Ovary (tissue), 10 donors: ENCODE measurements at places on chromosomes 3 and 15.

DNA sequence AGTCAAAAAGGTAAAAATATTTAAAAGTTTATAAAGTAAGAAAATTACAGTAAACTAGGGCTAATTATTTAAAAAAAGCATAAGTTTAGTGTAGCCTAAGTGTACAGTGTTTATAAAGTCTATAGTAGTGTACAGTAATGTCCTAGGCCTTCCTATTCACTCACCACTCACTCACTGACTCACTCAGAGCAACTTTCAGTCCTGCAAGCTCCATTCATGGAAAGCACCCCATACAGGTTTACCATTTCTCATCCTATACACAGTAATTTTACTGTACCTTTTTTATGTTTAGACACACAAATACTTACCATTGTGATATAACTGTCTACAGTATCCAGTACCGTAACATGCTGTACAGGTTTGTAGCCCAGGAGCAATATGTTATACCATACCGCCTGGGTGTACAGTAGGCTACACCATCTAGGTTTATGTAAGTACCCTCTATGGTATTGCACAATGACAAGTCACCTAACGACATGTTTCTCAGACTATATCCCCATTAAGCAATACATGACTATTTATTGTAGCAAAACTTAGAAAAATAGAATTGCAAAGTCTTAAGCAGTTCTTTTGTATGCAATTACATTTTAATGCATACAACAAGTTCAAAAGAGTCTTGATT lies 19.5 kb downstream of the AVEN start:
- DNase-seq: no peak

GRCh38 chr3:81472600-81473362 lies 288.7 kb downstream of the GBE1 start:
- no peak for DNase-seq

GRCh38 chr3:170524073-170524472 lies 61.8 kb downstream of the SLC7A14 start:
- DNase-seq: no peak

GRCh38 chr15:40943764-40944365 lies 9.4 kb upstream of the CHAC1 start:
- DNase-seq: no peak

DNA sequence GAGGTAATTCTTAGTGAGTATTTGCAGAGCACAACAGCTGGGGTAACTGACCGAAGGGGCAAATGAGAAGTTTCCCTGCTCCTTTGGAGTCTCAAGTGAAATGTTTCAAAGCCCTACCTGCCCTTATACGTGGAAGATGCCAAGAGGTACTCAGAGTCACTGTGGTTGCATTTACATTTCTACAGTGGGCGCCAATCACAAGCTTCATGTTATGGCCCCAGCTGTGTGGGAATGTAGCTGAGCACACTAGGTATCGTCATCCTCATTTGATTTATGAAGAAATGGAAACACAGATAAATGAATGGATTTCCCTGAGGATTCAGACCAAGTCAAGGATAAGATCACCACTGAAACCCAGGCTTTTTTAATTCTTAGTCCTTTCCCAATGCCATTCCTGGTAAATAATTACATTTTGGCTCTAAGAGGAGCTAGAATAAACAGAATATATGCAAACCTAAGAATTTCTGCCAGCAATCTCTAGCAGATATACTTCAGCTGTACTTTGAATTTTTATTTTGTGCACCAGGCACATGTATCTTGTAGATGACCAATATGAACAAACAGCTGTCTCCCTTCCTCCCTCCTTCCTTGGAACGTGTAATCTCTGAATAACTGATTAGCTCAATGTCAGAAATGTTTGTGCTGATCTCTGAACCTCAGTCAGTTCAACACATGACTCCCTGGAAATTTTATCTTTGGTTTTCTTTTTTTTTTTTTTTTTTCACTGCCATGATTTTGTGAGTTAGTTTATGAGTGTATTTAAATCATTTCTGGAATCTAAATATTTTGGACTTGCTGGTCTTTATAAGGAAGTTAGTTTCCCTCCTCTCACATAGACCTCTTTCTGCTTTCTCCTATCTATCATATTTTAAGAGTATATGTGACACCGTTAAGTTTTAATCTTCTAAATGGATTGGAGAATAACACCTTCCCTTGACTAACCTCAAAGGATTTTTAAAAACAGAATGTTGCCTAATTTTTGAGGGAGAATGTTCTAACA lies 69.2 kb downstream of the MAP2K5 start:
- no peak for DNase-seq

GRCh38 chr3:111874177-111874820 lies 15.2 kb downstream of the PHLDB2 start:
- no peak for DNase-seq

- no peak for DNase-seq
Measured at GRCh38 chr3:63287610-63288009, 9.5 kb downstream of the SYNPR start.

DNA sequence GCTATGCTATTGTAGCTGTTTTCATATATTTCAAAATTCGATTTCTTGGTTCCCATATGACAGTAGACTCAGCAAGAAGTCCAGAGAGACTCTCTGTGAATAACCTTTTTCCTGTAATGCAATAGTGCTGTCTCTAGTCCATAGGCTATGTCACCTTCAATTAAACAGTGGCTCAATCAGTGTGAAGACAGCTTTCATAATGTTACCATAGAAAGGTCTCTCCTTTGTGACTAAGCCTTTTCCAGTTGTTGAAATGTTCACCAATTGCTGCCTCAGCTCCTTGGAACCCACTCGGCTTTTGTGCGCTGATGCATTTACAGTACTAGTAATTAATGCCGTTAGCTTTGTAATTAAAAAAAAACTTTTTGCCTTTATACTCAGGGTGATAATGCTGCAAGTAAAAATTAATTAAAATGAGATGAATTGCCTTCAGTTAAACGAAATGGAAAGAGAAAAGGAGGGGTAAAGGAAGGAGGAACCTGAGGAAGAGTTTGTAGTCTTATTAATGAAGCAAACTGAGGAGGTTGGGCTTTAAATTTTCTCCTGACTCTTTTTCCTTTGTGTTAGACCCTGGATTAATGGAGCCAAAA lies 214.8 kb downstream of the LSAMP start:
- no peak for DNase-seq

GRCh38 chr3:9071936-9072666 lies 108.8 kb upstream of the RAD18 start:
- DNase-seq: no peak

DNA sequence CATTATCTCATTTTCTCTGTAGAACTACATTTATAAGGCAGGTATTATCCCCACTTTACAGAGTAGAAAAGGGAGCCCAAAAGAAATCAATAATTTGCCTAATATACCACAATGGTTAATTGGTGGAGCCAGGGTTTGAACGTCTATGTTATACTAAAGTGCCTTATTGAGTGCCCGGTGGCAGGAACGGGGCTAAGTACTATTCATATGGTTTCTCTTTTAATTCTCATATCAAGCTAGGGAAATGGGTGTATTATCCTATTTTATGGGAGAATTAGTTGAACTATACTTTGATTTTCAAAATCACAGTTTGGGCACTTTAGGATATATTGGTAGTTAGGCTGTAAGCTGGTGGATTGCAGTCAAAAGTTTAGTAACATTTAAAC lies 1.5 kb downstream of the CEP97 start:
- no peak for DNase-seq

GRCh38 chr3:31836131-31837075 lies 144.7 kb downstream of the OSBPL10 start:
- no peak for DNase-seq

DNA sequence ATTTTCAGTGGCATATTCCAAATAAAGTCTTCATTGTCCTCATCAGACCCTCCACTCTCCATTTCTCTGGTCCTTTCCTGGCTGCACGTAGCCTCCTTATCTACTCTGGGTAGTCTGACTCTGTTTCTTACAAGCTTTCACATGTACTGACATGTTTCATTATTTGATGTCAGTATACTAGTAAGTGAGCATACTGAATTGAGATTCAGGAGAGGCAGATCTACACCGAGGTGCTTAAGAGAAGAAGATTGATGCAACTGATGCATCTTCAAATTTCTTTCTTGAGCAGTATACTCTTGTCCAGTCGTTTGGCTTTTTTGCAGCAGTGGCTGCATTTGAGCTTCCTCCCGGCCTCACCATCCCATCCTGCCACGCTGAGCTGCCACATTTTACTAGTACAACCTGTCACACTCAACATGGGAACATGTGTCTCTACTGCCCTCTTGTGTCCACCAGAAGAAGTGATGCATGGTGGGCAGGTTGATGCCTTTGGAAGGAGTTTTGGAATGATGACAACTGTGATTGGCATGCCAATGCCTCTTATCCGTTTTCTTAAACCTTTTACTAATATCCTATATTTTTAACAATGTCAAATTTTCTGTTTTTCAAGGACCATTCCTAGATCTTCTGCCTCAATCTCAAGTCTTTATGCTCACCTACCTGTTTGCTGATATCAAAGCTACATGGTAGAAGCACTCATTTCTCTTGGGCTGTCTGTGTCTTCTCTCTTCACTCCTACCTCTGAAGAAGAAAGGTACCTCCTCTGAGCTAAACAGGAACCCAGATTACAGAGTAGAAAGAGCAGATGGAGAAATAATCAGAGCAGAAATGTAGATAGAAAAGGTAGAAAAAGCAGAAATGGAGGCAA lies 38.7 kb downstream of the GUCA1C start:
- DNase-seq: no peak

DNA sequence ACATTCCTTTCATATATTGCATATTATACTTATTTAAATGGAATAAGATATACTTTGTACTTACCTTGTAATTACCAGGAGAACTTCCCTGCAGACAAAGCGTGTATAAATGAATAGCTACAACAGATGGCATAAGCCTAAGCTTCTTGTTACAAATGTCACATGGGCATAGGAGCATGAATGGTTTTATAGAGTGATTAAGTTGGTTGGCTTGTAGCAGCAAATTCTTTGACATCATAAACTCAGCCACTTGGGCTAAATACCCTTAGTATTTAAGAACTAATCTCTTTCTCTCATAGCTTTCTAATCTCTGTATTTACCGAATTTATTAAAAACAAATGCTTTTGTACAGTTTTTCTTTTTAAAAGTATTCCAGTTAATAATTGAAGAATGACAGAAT lies at the start of gene UBAP1L:
TSS of gene UBAP1L (minus strand) at position 115 of the 400 bp plus-strand sequence. CDS start 8,985 bp downstream, outside the sequence.
- no peak for DNase-seq

DNA sequence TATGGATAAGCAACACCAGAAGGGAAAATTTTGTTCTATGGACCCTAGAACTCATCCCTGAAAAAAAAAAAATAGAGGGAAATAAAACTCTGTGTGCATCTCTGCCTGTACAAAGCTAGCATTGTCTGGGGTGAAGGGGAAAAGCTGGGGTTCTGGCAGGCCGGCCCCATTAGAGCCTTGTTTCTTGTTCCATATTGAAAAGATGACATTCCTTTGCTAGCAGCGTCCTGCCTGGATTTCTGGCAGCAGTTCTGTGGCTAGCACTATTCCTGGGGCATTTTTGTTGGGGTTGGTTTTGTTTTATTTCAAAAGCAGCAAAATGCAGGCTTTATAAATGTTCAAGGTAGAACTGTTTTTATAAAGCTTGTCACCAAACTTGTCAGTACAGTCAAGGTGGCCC lies 45.2 kb downstream of the RARB start:
- no peak for DNase-seq

- DNase-seq: no peak
Measured at GRCh38 chr15:39835550-39835949, 52.9 kb upstream of the FSIP1 start.

DNA sequence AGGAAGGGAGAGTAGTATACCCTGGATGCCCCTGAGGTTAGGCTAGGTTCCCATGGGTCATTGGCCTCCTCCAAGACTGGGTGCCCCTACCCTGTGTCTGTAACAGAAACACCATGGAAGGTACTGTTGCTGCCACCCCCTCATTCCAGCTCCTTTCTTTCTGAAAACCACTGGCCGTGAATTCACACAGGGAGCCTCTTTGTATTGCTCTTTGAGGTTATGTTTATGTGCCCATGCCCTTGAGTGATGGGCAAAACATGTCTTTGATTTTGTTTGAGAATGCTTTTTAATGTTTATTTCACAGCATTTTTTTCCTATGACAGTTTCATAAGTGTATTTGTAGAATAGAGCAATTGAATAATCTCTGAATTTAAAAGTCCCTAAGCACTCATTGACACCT lies 79.7 kb downstream of the RARB start:
- no peak for DNase-seq

- DNase-seq: no peak
Measured at GRCh38 chr15:80526556-80527340, 122.6 kb downstream of the ARNT2 start.

GRCh38 chr3:143172062-143172794 lies 52.7 kb downstream of the CHST2 start:
- no peak for DNase-seq

DNA sequence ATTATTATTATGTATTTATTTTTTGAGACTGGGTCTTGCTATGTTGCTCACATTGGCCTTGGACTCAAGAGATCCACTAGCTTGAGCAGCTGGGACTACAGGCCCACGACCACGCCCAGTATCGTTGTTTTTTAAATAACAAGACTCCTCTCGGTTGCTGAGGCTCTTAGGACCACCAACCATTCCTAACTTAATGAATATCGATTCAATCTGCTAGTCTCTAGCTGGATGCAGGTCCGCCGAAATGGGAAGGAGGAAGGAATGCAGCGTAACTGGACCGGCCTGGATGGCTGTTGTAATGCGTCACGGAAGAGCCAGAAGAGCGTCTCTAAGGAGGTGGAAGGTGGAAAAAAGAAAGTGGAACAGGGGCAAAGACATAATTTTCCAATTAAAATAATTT lies 1.7 kb downstream of the ANXA2 start:
- no peak for DNase-seq

DNA sequence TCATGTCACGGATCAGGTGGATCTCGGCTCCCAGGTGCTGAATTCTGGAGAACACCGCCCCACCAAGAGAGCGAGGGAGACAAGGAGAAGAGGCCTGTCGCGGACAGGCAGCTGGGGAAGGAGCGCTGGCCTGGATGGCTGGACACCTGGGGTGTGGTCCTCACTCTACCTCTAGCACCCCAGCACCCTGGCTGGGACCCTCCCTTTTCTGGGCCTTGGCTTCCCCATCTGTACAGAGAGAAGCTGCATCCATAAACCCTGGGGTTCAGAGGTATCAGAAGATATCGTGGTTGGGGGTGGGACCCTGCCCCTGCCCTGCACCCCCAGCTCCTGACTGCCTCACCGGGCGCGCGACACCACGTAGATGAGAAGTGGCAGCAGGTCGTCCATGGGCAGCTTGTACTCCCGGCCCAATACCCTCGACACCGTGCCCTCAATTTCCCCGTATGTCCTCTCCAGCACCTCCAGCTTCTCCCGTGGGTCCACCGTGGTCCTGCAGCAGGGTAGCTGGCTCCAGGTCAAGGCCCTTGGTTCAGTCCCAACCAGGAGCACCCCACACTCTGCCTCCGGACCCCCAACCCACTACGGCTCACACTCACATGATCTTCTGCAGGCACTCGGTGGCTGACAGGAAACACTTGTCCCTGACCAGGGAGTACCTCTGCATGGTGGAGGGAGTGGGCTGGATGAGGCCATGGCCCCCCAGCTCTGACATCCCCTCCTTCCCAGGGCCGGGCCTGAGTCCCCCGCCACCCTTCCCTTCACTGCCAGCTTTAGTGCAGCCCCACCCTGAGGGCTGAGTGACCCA lies 21.7 kb downstream of the ALS2CL start:
- DNase-seq: peak; percentile 8
